ENCODE measurements at places on chromosomes 7 and 10. TPM values are rescaled to one million over a fixed set of nuclear protein-coding genes. Genes with fewer than 3 reads are reported as not detected.
A peak's percentile ranks its signal among the peaks of the same experiment; 100 is the strongest.

LIPM gene
- not detected for total RNA-seq

GPR158 gene
- total RNA-seq: not detected

CYP26C1 gene
- total RNA-seq: 0.09 TPM

ENKUR gene
- total RNA-seq: not detected

MMD2 gene
- total RNA-seq: not detected

GJD4 gene
- not detected for total RNA-seq

GRCh38 chr7:92968502-92968901 is 132.1 kb upstream of the CDK6 start:
- no peak overlapping the region for H3K4me3 ChIP-seq
- H3K36me3 ChIP-seq: peaks cover 1% of the 10 kb centered on the region
- H3K4me1 ChIP-seq: peaks cover 11% of the 10 kb centered on the region
- H3K27me3 ChIP-seq: peaks cover 4% of the 10 kb centered on the region
- no peak for DNase-seq
- no peak overlapping the region for H3K27ac ChIP-seq

DNA sequence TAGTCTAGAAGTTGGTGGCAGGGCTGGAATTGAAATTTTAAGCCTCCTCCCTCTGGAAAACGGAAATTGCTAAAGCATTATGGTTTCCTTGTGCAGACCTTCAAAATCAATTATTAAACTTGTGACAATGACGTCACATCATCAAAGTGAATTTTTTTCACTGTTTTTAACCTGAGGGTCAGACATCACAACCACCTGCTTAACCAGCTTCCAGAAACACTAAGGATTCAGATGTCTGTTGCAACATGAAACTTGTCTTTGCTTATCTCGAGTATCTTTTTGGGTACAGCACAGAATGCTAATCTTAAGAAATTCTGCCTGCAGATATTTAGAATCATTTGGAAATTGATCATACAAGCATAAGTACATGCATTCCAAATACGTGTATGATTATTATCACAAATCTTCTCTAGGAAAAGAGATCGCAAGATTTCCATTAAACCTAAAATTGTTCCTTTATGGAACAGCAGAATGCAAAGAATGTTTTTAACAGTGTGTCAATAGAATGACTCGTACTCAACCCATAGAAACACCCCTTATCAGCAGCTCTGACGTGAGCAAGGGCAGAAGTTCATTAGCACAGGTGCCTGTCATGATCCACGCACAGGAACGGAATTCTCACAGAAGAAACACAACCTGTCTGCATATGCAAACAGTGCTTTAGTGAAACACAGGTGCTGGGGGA is 4.1 kb upstream of the GTPBP4 start:
- peaks cover 14% of the 10 kb centered on the region for H3K4me1 ChIP-seq
- no peak overlapping the region for H3K4me3 ChIP-seq
- H3K36me3 ChIP-seq: peaks cover 23% of the 10 kb centered on the region
- DNase-seq: no peak

- H3K27me3 ChIP-seq: peaks cover 2% of the 10 kb centered on the region
- DNase-seq: no peak
- H3K4me1 ChIP-seq: no peaks in the 10 kb centered on the region
- H3K36me3 ChIP-seq: no peaks in the 10 kb centered on the region
Observed at GRCh38 chr7:114649689-114650088, 235.1 kb downstream of the FOXP2 start.

- H3K4me3 ChIP-seq: no peak overlapping the region
- H3K4me1 ChIP-seq: no peaks in the 10 kb centered on the region
- DNase-seq: no peak
Observed at GRCh38 chr10:70190581-70190980, 20.3 kb upstream of the SAR1A start.

GRCh38 chr7:7745966-7746365 is 27.6 kb upstream of the RPA3 start:
- H3K27ac ChIP-seq: no peak overlapping the region
- peaks cover under 1% of the 10 kb centered on the region for H3K4me1 ChIP-seq
- no peak overlapping the region for H3K4me3 ChIP-seq
- no peak for DNase-seq
- no peaks in the 10 kb centered on the region for H3K27me3 ChIP-seq

GRCh38 chr10:34392641-34393170 is 422.4 kb downstream of the PARD3 start:
- H3K27me3 ChIP-seq: no peaks in the 10 kb centered on the region
- no peak overlapping the region for H3K4me3 ChIP-seq
- no peaks in the 10 kb centered on the region for H3K36me3 ChIP-seq

GRCh38 chr10:11869743-11870460 is 46.7 kb downstream of the PROSER2 start:
- H3K27me3 ChIP-seq: peaks cover 9% of the 10 kb centered on the region
- no peaks in the 10 kb centered on the region for H3K36me3 ChIP-seq
- no peak overlapping the region for H3K27ac ChIP-seq
- no peak for DNase-seq

- no peak overlapping the region for H3K4me3 ChIP-seq
- H3K36me3 ChIP-seq: no peaks in the 10 kb centered on the region
- peaks cover 13% of the 10 kb centered on the region for H3K27me3 ChIP-seq
Observed at GRCh38 chr10:132904181-132904813, 38.1 kb downstream of the CFAP46 start.

DNA sequence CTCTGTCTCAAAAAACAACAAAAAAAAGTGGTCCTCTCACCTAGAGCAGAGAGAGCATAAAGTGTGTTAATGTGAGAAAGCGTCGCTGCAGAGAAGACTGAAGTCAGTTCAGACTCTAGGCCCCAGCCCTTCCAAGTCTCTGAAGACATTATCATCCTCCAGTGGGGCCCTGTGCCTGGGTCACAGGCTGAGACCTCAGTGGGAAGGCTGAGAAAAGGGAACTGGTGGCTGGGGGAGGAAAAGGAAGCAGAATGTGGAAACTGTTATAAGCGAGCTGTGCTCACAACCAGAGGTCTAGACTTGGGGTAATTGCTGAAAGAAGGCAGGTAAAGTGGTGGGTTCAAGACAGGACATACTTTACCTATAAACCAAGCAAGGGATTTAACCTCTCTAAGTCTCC is 4.9 kb upstream of the RRP12 start:
- no peaks in the 10 kb centered on the region for H3K36me3 ChIP-seq
- no peaks in the 10 kb centered on the region for H3K27me3 ChIP-seq
- DNase-seq: no peak
- H3K27ac ChIP-seq: no peak overlapping the region
- H3K4me1 ChIP-seq: peaks cover 13% of the 10 kb centered on the region

GRCh38 chr7:115962340-115962739 is 68.2 kb downstream of the TFEC start:
- no peaks in the 10 kb centered on the region for H3K4me1 ChIP-seq
- H3K27ac ChIP-seq: no peak overlapping the region
- DNase-seq: no peak
- no peak overlapping the region for H3K4me3 ChIP-seq
- H3K27me3 ChIP-seq: no peaks in the 10 kb centered on the region
- H3K36me3 ChIP-seq: no peaks in the 10 kb centered on the region

DNA sequence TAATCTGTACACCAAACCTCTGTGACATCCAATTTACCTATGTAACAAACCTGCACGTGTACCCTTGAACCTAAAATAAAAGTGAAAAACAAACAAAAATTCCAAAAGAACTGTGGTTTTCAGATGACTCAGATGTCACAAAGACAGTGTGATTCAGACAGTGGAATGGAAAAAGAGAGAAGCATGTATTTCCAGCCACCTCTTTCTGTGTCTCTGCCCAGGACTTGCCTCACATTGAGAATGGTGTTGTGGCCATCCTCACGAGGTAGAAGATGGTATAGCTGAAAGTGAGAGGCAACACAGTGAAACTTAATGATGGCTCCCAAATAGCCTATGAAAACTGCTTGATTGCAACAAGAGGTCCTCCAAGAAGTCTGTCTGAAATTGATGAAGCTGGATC is 78.0 kb downstream of the ARL5B start:
- no peak overlapping the region for H3K4me3 ChIP-seq
- peaks cover 2% of the 10 kb centered on the region for H3K27me3 ChIP-seq
- H3K36me3 ChIP-seq: no peaks in the 10 kb centered on the region
- no peak for DNase-seq
- no peak overlapping the region for H3K27ac ChIP-seq
- H3K4me1 ChIP-seq: no peaks in the 10 kb centered on the region

- no peaks in the 10 kb centered on the region for H3K4me1 ChIP-seq
- H3K27me3 ChIP-seq: peaks cover 4% of the 10 kb centered on the region
Observed at GRCh38 chr7:108805808-108806397, 236.2 kb downstream of the DNAJB9 start.

GRCh38 chr7:33832271-33832721 is 73.0 kb upstream of the BMPER start:
- H3K27ac ChIP-seq: no peak overlapping the region
- no peak overlapping the region for H3K4me3 ChIP-seq
- no peaks in the 10 kb centered on the region for H3K27me3 ChIP-seq
- DNase-seq: no peak

- DNase-seq: peak; percentile 54
- H3K27me3 ChIP-seq: peaks cover 20% of the 10 kb centered on the region
- H3K4me1 ChIP-seq: peaks cover 36% of the 10 kb centered on the region
- H3K4me3 ChIP-seq: peak within 1 kb of the TSS; percentile 87
- H3K36me3 ChIP-seq: peaks cover 16% of the 10 kb centered on the region
Observed at GRCh38 chr10:97498841-97499560, at the start of gene UBTD1. Gene UBTD1, plus strand, starts transcription at chr10:97498924. Its CDS starts 280 bp downstream, at chr10:97499204.

DNA sequence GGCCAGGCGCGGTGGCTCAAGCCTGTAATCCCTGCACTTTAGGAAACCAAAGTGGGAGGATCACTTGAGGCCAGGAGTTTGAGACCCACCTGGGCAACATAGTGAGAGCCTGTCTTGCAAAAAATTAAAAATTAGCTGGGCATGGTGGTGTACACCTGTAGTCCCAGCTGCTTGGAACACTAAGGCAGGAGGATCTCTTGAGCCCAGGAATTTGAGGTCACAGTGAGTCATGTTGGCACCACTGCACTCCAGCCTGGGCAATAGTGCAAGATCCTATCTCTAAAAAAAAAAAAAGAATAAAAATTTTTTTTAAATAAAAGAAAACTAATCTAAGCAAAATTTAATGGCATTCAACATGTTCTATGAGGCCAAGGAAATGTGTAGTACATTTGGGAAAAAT is 44.9 kb upstream of the UBN2 start:
- H3K4me3 ChIP-seq: no peak overlapping the region
- H3K27ac ChIP-seq: no peak overlapping the region
- no peaks in the 10 kb centered on the region for H3K27me3 ChIP-seq
- DNase-seq: no peak
- no peaks in the 10 kb centered on the region for H3K4me1 ChIP-seq

DNA sequence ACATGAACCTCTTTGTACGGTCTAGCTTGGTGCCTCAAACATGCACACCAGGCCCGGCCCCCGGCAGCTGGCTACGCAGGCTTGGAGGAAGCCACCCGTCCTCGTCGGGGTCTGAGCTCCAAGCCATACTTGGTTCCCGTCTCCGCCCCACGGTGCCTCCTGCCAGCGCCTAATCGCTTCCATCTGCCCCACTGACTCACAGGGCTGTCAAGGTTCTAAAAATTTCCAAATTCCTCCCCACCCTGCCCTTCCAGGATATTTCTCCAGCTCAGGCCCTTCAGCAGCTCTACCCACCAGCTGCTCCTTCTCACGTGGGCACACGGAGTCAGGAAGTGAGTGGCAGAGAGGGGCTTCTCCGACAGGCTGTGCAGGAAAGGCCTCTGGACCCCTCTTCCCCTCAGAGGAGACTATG is 38.8 kb downstream of the TMEM270 start:
- no peaks in the 10 kb centered on the region for H3K36me3 ChIP-seq
- H3K4me3 ChIP-seq: no peak overlapping the region
- no peaks in the 10 kb centered on the region for H3K4me1 ChIP-seq
- no peak for DNase-seq
- no peaks in the 10 kb centered on the region for H3K27me3 ChIP-seq
- no peak overlapping the region for H3K27ac ChIP-seq

DNA sequence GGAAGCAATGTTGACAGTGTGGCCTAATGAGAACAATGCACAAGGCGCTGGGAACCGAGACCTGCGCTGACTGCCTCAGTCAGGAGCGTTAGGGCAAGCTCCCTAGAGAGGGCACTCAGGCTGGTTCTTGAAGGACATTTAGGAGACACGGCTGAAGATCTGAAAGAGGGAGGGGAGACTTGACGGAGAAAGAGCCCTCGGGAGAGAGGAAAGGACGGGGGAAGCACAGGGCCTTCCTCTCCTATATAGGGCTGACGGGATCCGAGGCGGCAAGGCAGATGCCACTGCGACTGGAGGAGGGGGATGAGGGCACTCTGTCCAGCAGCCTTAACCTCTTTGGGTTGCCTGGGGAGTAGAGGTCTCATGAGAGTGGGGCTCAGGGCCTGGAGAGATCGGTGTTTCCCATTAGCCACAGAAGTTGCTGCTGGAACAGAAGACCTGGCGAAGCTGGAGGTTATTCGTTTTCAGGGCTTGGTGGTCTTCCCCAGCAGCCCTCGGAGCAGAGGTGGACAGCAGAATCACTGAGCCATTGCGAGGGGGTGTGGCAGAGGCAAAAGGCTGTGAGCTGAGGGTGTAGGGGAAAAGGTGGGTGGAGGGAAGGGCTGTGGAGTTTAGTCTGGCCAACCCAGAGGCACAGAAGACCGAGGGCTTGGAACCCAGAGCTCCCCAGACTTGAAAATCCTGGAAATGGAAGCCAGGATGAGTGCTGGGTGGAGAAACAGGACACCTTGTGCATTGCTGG is 36.0 kb downstream of the CLEC2L start:
- peaks cover 5% of the 10 kb centered on the region for H3K27me3 ChIP-seq
- H3K4me3 ChIP-seq: no peak overlapping the region
- H3K27ac ChIP-seq: no peak overlapping the region

- H3K27me3 ChIP-seq: peaks cover 26% of the 10 kb centered on the region
- H3K4me3 ChIP-seq: no peak overlapping the region
- H3K4me1 ChIP-seq: peaks cover 5% of the 10 kb centered on the region
- H3K36me3 ChIP-seq: no peaks in the 10 kb centered on the region
- no peak overlapping the region for H3K27ac ChIP-seq
- DNase-seq: no peak
Observed at GRCh38 chr7:99767662-99768061, 16.3 kb downstream of the CYP3A4 start.

- no peaks in the 10 kb centered on the region for H3K36me3 ChIP-seq
Observed at GRCh38 chr7:81791568-81792518, 22.0 kb upstream of the HGF start.

DNA sequence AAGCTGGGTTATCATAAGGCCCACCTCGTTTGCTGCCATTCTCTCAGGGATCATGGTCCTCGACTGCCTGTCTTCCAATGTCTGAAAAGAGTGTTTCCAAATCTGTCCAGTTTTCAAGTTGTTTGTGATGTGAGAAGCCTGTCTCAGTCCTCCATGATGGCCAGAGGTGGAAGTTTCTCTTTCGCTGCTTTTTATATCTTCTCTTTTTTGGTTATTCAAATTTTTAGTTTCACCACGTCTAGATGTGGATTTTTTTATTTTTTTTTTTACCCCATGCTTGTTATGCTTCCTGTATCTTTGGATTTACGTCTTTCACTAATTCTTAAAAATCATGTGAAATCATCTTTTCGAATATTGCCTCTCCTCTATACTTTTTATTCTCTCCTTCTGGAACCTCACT is 6.1 kb upstream of the RBM33 start:
- H3K27me3 ChIP-seq: peaks cover 4% of the 10 kb centered on the region
- H3K27ac ChIP-seq: no peak overlapping the region
- H3K4me1 ChIP-seq: peaks cover under 1% of the 10 kb centered on the region
- no peak for DNase-seq
- no peak overlapping the region for H3K4me3 ChIP-seq

GRCh38 chr10:109880886-109881768 is 42.2 kb downstream of the XPNPEP1 start:
- DNase-seq: no peak
- no peak overlapping the region for H3K4me3 ChIP-seq
- H3K36me3 ChIP-seq: peaks cover 49% of the 10 kb centered on the region
- H3K4me1 ChIP-seq: no peaks in the 10 kb centered on the region

Measured in activated CD4-positive, alpha-beta T cell treated with anti-CD3 and anti-CD28 coated beads for 36 hours (primary cell).